ENCODE measurements at places on chromosomes 1 and 21.

- no peak for DNase-seq
Measured at GRCh38 chr21:25569711-25570110, 37.6 kb downstream of the MRPL39 start.

DNA sequence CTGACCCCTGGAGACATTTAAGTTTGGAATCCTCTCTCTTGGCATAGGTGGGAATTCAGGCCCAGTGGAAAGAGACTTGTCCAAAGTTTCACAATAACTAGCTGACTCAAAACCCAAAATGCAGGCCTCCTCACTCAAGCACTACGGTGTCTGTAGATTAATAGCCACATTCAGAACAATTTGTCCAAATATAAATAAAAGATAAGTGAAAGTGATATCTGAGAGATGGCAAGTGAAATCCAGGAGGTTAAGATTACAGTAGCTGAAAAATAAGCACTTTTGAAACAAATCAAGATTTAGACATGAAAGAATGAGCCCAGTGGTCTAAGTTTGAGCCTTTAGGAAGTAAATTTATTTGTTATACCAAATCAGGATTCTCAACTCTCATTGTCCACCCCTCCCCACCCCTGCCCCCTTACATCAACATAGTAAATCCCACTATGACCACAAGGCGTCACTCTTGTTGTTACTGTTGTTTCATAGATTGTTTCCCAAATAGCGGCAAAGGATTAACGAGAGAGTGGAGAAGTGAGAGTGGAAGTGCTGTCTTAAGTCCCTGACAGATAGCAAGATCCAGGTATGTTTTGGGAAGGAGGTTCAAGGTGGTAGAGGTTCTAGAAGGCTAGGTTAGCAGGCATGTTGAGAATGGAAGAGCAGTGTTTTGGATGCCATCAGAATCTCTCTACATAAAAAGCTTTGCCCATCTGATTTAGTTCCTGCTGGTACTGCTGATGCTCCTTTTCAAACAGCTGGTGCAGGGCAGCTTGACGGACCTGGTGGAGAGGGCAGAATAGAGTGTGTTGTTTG, 7.1 kb upstream of the TPM3 start:
- DNase-seq, result no peak

- DNase-seq, result no peak
Measured at GRCh38 chr1:203026666-203027663, 674 bp downstream of the PPFIA4 start.

GRCh38 chr1:183070923-183071618, 47.9 kb downstream of the LAMC1 start:
- DNase-seq, result no peak

- DNase-seq, result no peak
Measured at GRCh38 chr1:186842547-186842946, 13.8 kb downstream of the PLA2G4A start.

GRCh38 chr1:214403431-214403830, 122.5 kb downstream of the SMYD2 start:
- no peak for DNase-seq

GRCh38 chr1:20416706-20417105, 69.3 kb downstream of the CAMK2N1 start:
- no peak for DNase-seq

DNA sequence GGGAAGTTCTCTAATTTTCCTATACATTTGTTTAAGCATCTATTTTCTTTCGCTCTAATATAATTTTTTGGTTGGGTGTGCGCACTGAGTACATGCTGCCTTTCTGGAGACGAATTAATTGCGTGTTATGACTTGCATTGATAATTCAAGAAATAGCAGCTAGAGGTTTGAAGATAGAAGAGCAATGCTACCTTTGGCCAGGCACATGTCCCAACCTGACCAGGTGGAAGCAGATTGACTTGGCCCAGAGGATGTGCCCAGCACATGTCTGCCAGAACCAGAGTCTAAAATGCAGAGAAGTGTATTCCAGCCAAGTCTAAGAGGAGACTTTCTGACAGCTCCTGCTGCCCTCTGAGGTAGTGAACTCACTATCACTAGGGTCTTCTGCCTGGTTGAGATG, 114.3 kb downstream of the SLC35F3 start:
- DNase-seq, result no peak

DNA sequence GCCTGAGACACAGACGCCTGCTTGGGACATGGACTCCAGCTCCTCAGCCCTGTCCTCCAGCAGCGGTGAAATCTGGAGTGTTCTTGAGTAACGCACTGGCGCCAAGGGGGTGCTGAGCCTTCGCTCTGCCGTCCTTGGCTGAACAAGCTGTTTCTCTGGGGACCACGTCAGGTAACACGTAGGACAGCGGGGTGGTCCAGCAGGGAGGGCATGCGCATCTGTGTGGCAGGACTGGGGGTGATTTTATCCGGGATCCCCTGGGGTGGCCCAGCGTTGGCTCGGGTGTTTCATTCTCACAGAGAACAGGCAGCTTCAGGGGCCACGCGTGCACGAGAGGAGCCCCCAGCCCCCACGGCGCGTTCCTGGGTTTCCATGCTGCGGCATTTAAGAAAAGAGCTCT, 61.2 kb downstream of the AGPAT3 start:
- DNase-seq, result no peak

- no peak for DNase-seq
Measured at GRCh38 chr21:35933466-35933865, 126.9 kb downstream of the SETD4 start.

DNA sequence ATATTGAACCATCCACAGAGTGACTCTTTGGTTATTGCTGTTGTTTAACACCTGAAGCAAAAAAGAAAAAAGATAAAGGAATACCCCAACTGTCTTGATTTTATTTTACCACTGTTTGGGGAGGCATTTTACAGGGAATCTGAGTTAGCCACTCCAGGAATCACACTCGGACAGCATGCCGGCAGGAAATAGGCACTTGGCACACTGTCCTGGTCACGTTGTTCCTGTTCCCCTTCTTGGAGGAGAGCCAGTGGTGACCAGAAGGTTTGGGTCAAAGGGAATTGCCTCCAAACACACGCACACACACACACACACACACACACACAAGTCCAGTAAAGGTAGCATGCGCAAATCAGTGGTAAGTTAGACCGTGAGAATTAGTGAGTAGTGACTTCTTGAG, 13.8 kb downstream of the RGS4 start:
- no peak for DNase-seq

DNA sequence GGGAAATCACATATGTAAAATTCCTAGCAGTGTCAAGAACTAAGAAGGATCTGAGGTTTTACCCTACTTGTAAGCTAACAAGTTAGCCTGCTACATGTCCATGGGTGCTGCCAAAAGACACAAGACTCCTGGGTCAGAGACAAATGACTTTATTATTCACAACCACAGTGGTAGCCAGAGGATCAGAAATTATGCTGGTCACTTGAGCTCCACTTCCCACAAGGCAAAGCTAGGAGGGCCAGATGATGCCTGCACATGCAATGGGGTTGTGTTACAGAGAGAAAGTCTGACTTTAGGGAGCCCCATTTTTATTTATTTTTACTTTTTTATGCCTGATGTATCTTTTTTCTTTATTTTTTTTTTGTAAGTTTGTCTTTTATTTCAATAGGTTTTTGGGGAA, 136.8 kb downstream of the S1PR1 start:
- DNase-seq, result no peak

DNA sequence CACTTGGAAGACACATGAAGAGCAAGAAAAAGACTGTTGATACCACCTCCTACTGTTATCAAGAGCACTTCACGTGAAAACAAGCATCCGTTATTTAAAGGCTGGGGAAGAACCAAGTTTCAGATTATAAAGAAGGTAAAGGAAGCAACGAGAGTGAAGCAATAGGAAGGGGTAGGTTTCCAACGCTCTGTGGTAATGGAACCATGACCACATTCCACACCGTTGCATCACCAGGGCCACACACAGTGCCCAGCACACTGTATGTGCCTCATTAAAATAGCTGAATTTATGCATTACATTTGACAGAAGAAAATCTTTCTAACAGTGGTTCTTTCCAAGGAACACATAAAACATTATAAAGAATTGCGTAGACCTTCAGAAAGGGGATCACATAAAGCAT, 435.8 kb downstream of the MRPL39 start:
- DNase-seq, result no peak

- DNase-seq, result no peak
Measured at GRCh38 chr1:237258871-237259270, 216.9 kb downstream of the RYR2 start.

GRCh38 chr1:76190749-76191424, 116.3 kb downstream of the ST6GALNAC3 start:
- no peak for DNase-seq

DNA sequence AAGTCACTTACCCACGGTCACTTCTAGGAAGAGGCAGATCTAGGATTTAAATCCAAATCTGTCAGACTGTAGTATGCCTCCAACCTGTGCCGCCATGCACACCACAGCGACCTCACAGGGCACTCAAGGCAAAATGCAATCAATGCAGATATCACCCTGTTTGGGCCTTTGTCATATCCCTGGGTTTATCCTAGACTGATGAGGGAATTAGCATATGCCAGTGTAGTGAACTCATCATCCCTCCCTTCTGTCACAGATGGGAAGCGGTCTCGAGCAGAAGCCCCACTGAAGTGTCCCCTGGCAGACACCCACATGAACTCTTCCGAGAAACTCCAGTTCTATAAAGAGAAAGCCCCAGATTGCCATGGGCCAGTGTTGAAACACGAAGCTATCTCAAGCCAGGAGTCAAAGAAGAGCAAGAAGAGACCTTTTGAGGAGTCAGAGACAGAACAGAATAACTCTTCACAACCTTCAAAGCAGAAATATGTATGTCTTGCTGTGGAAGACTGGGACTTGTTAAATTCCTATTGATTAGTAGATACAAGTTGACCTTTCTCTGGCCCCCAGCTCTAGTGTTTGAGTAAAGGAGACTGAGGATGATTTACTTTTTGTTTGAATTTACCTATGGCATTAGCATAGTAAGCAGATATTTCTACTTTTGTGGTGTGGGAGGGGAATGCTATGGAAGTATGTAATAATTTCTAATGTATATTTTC, 21.4 kb downstream of the LRRC42 start:
- no peak for DNase-seq

GRCh38 chr1:233675446-233675845, 61.5 kb downstream of the KCNK1 start:
- no peak for DNase-seq

DNA sequence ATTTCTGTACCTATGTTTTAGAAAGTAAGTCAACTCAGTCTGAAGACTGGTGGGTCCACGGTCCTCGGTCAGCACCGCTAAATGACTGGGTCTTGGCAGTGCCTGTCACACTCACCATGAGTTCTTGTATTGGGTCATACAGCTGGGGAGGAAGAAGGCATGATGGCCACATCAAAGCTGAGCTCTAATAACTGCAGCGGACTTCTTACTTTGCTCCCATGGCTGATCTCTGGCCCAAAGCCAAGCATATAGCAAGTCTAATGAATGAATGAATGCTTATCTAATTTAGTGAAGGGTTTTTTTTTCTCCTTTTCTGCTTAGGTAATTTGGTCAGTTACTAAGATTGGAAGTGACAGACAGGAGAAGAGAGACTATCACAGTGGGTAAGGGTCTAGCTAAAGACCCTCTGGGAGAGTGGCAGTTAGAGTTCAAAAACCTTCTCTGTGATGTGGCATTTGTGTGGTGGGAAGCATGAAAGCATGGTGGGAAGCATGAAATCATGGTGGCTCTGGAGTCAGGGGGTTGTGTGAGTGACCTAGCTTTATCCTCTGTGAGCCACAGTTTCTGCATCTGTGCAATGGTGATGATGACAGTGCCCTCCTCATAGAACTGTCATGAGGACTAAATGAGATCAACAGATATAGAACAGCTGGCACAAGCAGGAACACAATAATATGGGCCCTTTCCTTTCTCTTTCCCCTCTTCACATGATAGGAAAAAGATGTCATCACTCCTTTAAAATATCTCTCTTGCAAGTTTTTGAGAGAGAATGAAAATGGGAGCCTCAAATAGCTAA, 78.9 kb upstream of the JAK1 start:
- no peak for DNase-seq

GRCh38 chr1:1237874-1238701, 6.1 kb downstream of the B3GALT6 start:
- DNase-seq, result no peak

DNA sequence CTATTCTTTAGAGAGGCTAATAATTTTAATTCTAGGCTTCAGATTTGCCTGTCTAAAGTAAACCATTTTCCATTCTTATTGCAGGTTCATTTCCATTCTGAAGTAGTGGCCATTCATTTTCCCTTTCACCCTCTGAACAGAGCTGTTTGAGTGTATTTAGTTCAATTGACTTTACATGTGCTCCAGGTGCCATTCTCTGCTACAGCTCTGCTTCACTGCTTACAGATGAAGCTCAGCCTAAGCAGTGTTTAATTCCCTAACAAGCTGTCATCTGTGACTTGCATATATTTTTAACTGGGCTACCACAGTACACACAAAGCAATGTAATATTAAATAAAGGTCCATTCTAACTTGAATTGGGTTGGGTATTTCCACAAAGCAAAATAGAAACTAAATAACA, 1031.6 kb downstream of the KCNT2 start:
- no peak for DNase-seq

GRCh38 chr1:113046569-113046968, 26.4 kb upstream of the LRIG2 start:
- no peak for DNase-seq

DNA sequence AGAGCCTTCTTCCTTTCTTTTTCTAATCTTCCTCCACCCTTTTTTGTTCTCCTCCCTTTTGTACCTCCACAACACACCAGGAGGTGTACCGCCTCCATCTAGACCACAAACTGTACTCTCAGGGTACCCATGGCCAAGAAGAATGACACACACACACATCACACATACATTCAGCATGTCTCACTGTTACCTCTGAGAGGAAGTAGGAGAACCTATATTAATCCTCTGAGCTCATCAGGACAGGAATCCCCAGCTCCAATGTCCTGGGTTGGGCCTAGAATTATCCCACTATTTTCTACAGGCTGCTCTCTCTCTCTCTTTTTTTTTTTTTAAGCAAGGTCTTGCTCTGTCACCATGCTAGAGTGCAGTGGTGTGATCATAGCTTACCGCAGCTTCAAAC, 36.7 kb downstream of the ATP2B4 start:
- no peak for DNase-seq

DNA sequence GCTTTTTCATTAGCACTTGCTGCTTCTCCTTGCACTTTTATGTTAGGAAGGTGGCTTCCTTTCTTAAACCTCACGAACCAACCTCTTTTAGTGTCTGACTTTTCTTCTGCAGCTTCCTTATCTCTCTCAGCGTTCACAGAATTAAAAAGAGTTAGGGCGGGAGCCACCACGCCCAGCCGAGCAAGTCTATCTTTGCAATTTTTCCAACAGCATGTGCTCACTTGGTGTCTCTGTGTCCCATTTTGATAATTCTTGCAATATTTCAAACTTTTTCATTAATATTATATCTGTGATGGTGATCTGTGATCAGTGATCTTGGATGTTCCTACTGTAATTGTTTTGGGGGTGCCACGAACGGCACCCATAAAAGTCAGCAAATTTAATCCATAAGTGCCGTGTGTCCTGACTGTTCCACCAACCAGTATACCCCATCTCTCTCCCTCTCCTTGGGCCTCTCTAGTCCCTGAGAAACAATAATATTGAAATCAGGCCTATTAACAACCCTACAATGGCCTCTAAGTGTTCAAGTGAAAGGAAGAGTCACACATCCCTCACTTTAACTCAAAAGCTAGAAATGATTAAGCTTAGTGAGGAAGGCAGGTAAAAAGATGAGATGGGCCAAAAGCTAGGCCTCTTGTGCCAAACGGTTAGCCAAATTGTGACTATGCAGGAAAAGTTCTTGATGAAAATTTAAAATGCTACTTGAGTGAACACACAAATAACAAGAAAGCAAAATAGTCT, 15.9 kb upstream of the ITPKB start:
- DNase-seq, result no peak
